HAP-1 (cell line): ENCODE measurements at places on chromosomes 16 and 17.

GRCh38 chr16:75263963-75264445 lies 12.6 kb upstream of the BCAR1 start:
- DNase-seq: no peak

GRCh38 chr16:81316176-81316496 lies 1.4 kb downstream of the GAN start:
- no peak for DNase-seq

DNA sequence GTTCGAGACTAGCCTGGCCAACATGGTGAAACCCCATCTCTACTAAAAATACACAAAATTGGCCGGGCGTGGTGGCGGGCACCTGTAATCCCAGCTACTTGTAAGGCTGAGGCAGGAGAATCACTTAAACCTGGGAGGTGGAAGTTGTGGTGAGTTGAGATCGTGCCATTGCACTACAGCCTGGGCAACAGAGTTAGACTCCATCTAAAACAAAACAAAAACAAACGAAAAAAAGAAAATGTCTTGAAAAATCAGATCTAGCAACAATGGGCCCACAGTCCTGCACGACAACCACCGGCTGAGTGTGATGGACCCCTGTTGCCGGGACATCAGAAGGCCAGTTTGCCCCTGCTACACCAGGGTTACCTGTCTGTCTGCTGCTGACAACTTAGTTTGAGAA lies 3.9 kb upstream of the RMI2 start:
- no peak for DNase-seq

DNA sequence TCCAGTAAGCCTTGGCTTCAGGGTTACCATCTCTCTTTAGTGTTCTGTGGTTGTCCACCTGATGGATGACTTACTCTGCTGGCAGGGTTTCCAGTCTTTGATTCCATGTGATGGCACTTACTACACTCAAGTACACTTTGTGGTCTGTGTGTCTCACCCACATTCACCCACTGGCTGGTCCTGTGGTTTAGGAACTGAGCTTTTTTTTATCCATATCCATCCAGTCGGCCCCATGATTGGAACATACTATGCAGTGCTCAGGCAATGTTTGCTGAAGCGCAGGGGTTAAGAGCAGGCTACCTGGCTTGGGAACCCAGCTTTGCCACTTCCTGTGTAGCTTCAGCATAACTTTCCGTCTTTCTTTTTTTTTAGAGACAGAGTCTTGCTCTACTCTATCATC lies 2.8 kb upstream of the FUS start:
- no peak for DNase-seq

GRCh38 chr16:81630635-81631031 lies 148.5 kb upstream of the PLCG2 start:
- DNase-seq: peak; percentile 37

- no peak for DNase-seq
Measured at GRCh38 chr16:18950469-18951185, 24.4 kb upstream of the SMG1 start.

GRCh38 chr17:42315402-42316156 lies 27.3 kb downstream of the STAT5A start:
- DNase-seq: no peak

- no peak for DNase-seq
Measured at GRCh38 chr17:67412941-67413340, 35.9 kb downstream of the PITPNC1 start.

GRCh38 chr17:9644910-9645751 lies at the start of gene USP43:
Gene USP43, plus strand, starts transcription at chr17:9645517. Its CDS starts 116 bp downstream, at chr17:9645633.
- DNase-seq: peak; percentile 37

DNA sequence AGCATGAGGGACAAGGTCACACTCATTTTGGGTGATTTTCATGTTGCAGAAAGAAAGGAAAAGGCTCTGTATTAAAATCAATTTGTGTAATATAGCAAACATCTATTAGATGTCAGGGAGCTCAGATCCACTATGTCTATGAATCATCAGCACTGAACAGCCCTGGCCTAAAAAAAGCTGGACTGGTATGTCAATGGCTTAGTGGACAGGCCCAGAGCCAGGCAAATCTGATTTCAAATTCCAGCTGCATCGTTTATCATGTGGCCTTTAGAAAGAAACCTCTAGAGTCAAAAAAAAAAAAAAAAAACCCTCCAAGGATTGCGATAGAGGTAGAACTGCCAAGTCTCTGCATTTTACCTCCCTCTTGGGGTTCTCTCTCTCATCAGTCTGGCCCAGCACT lies 5.4 kb downstream of the GAS7 start:
- no peak for DNase-seq

GRCh38 chr17:40103688-40104087 lies 3.3 kb upstream of the NR1D1 start:
- DNase-seq: no peak

DNA sequence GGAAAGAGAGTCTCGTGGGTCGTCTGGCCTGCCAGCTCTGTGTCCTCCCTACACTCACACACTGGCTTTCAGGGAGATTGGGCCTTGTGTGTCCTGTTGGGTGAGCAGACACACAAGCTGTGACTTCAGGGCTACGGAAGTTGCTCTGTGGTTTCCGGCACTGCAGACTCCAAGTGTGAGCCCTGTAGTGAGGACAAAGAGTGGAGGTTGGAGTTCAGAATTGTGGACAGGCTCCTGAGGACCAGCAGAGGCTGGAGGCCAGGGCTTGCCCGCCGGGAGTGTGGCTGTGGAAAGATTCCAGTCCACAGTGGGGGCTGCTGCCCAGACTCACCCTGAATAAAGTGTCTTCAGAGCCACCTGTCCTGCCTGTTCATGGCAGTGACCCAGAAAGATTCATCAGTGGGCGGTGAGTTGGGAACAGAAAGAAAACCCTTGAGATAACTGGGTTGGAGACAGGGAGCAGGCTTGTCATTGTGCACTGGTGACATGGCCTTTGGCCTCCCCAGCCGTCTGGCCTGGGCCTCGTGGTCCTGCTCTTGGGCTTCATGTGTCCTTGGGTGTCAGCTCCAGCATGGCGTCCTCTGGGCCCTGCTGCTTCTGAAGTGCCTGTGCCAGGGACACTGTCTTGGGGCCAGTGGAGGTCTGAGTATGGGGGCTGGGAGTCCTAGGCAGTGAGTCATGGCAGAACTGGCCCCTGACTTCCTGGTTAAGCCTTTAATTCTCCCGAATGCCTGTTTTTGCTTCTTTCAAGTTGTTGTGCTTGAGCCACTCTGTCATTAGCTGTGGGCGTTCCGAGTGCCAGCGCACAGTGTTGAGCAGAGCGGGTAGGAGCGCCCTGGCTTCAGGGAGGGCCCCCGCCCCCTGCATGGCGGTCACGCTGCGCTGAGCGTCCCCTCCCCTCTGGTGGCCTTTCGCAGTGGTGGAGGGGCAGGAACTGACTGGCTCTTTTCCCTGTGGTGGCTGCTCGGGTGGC lies 19.9 kb upstream of the ZNF750 start:
- DNase-seq: no peak

- DNase-seq: no peak
Measured at GRCh38 chr17:11948789-11949188, 48.5 kb downstream of the ZNF18 start.

DNA sequence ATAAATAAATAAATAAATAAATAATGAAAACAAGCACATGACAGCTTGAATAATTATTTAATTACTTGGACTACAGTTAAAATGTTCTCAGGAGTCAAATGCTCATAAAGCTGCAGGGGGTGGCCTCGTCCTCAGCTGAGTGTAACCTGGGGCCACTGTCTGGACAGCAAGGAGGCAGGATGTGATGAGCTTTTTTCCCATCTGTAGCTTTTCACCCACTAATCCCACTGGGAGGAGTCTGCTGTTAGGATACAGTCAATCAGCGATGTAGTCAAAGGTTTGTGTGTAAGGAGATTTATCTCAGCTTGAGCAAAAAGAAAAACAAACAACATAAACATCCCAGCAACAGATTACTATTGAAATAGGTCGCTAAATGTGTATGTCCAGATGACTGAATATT lies 22.5 kb downstream of the ZCCHC14 start:
- no peak for DNase-seq

GRCh38 chr17:4332296-4332970 lies 34.0 kb downstream of the UBE2G1 start:
- no peak for DNase-seq

GRCh38 chr17:5561736-5562571 lies 22.4 kb downstream of the NLRP1 start:
- DNase-seq: no peak

DNA sequence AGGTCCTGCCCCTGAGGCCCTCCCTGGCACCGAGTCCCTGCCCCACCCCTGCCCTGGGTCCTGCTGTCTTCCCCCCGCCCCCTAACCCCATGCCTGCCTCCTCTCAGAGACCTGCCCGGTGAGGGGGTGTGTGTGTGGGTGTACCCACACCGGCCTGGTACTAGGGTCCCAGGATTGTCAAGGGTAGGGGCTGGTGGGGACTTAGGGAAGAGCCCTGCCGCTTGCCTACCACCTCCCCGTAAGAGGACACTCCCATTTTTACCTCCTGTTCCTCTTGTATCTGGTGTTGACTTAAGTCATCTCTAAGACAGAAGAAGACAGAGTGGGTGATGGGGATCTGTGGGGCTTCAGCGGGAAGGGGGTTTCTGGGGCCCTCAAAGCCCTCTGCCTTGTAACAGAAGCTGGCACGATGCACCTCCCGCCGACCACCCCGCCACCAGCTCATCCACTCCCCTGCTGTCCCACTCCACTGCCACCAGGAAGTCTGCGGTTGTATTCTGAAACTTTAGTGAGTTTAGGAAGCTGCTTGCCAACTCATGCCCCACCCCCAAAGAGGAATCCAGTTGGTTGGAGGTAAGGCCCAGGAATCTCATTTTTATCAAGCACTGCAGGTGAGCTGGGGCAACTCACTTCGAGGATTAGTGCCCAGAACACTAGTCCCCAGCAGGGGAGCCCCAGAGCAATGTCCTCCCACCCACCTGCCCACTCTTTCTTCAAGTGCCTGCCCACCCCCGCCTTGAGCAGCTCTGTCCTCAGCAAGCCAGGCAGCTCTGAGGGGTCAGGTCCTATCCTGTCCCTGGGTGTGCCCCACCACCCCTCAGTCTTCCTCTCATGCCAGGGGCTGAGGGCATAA lies 5.6 kb downstream of the SPATA32 start:
- DNase-seq: no peak

- DNase-seq: no peak
Measured at GRCh38 chr16:68416057-68417046, 32.0 kb downstream of the SMPD3 start.

DNA sequence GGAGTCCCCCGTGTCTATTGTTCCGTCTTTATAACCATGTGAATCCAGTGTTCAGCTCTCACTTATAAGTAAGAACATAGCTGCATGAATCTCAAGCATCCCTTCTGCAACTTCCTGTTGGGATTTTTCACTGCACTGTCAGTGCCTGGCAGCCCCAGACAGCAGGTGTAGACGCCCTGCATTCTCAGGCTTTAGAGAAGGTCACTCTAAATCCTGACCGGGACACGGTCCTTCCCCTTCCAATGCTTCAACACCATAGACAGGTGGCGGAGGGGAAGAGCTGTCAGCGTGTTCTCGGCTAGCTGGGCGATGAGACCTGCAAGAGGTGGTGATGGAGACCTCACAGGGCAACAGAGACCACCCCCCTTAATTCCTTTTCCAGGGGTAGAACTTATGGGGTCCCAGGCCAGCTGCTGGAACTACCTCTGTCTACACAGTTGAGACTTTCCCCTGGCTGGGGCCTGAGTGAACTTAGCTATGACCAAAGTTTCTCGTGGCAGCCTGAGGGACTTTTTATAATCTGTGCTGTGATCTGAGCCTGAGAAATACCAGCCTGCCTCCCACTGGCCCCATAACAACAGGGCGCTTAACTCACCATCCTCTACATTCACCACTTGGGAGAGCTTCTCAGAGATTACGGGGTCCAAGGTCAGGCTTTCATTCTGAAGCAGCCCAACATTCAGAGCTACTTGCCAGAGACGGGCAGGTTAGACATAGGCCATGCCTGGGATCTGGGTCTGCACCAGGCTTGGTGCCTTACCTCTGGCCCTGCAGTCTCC lies 143.2 kb upstream of the TNRC6C start:
- DNase-seq: no peak

GRCh38 chr17:28113269-28113668 lies 70.8 kb downstream of the NLK start:
- peak; percentile 83 for DNase-seq

DNA sequence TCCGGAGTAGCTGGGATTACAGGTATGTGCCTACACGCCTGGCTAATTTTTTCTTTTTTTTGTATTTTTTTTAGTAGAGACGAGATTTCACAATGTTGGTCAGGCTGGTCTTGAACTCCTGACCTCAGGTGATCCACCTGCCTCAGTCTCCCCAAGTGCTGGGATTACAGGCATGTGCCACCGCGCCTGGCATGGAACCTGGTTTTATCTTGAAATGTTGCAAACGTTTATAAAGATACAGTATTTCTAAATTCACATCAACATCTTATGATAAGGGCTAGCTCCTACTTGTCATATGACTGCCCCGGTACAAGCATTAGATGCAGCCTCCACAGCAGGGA lies 1.5 kb upstream of the IST1 start:
- DNase-seq: no peak

GRCh38 chr17:71613996-71614395 lies 506.8 kb upstream of the SOX9 start:
- no peak for DNase-seq

DNA sequence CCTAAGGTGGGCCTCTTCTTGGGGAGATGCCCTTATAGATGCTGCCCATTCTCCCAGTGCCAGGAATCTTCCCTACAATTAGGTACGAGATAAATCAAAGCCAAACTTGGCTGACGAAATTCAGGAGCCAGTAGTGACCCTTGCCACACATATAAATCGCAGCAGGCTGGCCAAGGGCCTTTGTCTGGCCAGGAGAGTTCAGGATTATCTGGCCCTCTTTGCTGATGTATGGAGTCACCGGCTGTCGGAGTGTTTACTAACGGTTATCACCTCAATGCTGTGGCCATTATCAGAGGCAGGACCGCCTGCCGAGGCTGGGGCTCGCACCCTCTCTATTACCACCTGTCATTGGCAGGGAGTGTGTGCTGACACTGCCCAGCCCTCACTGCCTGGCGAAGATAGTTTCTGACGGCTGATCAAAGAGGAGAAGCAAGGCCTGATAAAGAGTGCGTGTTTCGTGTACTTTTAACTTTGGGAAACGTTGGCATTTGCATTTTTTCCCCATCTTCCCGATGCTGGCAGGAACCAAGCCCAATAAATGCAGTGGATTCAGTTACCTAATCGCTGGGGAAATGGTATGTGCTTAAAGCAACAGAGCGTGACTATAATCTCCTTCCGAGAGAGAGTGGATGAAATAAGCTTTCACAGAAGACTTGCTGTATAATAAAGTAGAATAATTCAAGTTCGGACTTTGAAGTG lies 32.8 kb upstream of the TBX2 start:
- DNase-seq: no peak

- peak; percentile 5 for DNase-seq
Measured at GRCh38 chr17:40355123-40355803, 9.3 kb downstream of the GJD3 start.

GRCh38 chr16:10668322-10669045 lies 26.2 kb downstream of the TEKT5 start:
- DNase-seq: peak; percentile 28

DNA sequence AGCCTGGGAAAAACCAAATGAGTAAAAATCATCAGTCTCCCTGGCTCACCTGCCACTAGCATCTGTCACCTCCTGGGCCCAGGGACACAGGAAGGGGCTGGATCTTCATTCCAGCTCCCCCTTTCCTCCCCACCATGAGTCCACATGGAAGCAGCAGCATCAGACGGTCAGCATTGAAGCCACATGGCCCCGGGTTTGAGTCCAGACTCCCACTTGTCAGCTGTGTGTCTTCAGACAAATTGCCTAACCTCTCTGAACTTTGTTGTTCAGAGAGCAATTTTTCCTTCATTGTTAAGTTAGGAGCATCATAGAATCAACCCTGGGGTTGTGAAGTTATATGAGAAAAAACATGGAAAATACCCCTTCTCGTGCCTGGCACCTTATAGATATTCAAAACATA lies 10.7 kb downstream of the CACNG4 start:
- no peak for DNase-seq

- no peak for DNase-seq
Measured at GRCh38 chr16:66278604-66279262, 87.8 kb upstream of the CDH5 start.
